ENCODE measurements at places on chromosomes 7 and 10. TPM values are rescaled to one million over a fixed set of nuclear protein-coding genes. Genes with fewer than 3 reads are reported as not detected.

The PLEKHS1 gene
- total RNA-seq: under 0.01 TPM

The PRSS37 gene
- not detected for total RNA-seq

The RAMP3 gene
- total RNA-seq: not detected

The ENTPD7 gene
- 27.6 TPM for total RNA-seq

The CPEB3 gene
- total RNA-seq: 1.8 TPM
